ENCODE measurements at places on chromosomes 12 and 14.

GRCh38 chr12:77592836-77593235 lies 237.9 kb upstream of the NAV3 start:
- DNase-seq, result no peak

- DNase-seq, result no peak
Observed at GRCh38 chr14:22497671-22498093, 91.3 kb downstream of the DAD1 start.

GRCh38 chr14:23863836-23864235 lies 89.7 kb upstream of the DHRS4 start:
- DNase-seq, result no peak

GRCh38 chr12:126558219-126558618 lies 1493.0 kb downstream of the AACS start:
- DNase-seq, result no peak

- no peak for DNase-seq
Observed at GRCh38 chr14:104794099-104794498, 1.4 kb downstream of the AKT1 start.

DNA sequence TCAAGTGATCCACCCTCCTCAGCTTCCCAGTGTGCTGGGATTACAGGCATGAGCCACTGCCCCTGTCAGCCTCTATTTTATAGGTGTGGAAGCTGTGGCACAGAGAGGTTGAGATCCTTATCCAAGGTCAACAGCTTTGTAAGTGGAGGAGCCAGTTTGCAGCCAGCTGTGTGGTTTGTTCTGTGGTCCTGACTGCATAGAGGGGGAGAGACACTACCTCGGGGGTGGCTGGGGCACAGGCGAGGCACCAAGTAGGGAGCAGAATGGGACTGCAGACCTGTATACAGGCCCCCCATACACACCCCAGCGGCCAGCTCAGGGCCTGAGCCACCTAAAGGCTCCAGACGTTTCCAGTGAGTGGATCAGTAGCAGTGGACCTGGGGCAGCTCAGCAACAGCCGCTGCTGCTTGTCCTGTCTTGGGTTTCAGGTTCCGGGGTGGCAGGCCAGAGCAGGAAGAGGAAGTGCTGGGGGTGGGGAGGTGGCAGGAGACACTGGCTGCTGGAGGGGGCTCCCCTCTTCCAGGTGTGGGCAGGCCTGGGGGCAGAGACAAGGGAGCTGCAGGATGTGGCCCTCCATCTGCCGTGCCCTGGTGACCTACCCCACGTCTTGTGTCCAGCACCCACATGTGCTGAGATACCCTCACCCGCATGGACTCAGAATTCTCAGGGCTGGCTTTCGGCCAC lies 11.0 kb downstream of the ORAI1 start:
- DNase-seq, result no peak

GRCh38 chr12:125280482-125281377 lies 215.5 kb downstream of the AACS start:
- DNase-seq, result no peak

DNA sequence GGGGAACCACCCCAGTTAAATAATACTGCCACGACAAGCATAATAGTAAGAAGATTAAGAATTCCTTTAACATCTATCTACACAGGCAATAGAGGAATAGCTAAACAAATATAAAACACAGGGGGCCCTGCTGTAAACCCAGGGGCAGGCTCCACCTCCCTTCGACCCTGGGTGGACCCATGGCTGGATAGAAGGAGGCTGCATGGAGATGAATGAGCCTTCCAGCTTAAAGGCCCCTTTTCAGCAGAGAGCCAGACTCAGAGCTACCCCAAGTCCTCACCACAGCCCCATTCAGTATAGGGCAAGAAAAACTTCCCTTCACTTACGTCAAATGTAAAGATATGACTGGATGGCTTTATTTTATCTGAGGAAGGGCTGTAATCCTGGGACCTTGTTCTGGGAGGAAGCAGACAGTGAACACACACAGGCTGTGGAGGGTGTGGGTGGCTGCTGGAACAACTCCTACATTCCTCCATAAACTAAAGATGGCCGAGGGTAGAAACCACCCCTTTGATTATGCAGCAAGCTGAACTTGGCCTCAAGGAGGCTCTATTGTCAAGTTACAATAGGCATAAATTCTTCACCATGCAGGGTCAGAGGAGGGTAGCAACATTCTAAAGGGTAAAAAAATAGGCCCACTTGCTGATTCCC lies 30.4 kb downstream of the NUAK1 start:
- no peak for DNase-seq

- DNase-seq, result no peak
Observed at GRCh38 chr14:52318826-52319645, 4.9 kb downstream of the PTGER2 start.

DNA sequence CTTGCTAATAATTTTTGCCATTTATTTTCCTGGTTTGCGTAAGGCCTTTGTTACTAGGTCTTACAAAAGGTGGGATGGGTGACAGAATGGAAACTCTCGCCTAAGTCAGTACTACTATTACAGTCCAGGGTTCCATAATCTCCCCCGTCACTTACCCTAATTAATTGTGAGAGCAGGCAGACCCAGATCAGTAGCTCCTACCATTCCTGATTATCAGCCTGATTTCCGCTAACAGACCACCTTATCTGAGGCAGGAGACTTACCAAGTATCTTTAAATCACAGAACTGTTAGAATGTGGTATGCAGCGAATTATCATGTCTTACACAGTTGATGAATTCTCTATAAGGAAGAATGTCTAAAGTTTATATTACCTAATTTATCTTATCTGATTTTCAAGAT lies 234.7 kb downstream of the FOXN3 start:
- no peak for DNase-seq

DNA sequence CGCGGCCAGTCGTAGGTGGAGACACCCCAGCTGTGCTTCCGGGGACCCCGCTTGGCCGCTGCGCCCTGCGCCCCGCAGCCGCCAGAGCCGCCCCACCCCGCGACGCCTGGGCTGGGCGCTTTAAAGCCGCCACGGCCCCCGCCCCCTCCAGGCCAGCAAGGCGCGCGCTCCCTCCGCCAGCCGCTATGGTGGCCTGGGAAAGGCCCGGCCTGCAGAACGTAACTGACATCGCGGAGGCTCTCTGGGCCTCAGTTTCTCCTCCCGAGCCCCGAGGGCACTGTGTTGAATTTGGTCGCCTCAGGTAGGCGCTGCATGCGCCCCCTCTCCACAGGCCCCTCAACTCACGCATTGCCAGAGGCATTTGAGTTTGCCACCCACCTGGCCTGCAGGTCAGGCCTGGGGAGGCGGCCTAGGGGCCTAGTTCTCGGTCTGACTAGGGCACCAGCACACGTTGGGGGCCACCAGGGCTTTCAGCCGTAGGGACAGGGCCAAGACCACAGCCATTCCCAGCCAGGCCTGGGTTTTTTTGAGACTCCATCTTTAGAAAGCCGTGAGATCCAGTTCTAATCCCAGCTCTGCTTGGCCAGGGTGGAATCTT lies at the start of gene NGB:
TSS of gene NGB (minus strand) at position 94 of the 598 bp plus-strand sequence. CDS start 269 bp downstream, outside the sequence.
- no peak for DNase-seq

DNA sequence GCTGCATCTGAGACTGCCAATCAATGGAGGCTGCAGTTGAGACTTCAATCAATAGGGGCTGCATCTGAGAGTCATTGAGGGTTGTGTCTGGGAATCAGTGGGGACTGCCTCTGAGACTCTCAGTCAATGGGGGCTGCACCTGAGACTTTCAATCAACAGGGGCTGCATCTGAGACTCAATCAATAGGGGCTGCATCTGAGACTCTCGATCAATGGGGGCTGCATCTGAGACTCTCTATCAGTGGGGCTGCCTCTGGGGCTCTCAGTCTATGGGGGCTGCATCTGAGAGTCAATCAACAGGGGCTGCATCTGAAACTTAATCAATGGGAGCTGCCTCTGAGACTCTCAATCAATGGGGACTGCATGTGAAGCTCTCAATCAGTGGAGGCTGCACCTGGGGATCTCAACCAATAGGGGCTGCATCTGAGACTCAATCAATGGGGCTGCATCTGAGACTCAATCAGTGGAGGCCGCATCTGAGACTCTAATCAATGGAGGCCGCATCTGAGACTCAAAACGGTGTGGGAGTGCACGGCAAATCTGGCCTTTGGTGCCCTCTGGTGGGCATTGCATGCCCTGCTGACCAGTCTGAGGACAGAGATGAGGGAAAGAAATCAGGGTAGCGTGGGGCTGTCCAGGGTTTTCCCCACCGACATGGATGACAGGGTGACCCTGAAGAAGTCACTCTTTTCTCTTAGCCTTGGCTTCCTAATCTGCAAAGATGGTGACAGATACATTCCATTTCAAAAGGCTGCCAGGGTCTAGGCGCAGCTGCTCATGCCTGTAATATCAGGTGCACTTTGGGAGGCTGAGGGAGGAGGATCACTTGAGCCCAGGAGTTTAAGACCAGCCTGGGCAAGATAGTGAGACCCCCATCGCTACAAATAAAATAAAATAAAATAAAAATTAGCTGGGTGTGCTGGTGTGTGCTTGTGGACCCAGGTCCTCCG lies 41.3 kb upstream of the EIF5 start:
- peak; percentile 68 for DNase-seq

DNA sequence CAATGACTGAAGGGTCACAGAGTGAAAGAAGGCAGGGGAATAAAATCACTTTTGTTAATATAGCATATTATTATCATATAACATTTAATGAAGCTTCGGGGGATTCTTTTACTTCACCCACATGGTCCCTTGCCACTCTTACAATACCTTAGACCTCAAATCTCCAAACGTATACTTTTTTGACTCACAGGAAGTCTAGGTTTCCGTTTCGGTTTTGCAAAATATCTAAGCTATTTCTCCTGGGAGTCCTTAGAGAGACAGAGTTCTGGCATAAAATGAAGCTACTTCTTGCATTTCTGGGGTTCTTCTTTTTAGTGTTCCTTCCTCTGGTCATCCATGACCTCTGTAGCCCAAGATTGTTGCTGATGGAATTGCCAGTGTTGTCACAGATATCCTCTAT lies 590.5 kb upstream of the ATP2B1 start:
- no peak for DNase-seq

- DNase-seq, result no peak
Observed at GRCh38 chr12:118187751-118188435, 52.0 kb downstream of the PEBP1 start.

- no peak for DNase-seq
Observed at GRCh38 chr14:91996948-91997371, 42.9 kb downstream of the TRIP11 start.

DNA sequence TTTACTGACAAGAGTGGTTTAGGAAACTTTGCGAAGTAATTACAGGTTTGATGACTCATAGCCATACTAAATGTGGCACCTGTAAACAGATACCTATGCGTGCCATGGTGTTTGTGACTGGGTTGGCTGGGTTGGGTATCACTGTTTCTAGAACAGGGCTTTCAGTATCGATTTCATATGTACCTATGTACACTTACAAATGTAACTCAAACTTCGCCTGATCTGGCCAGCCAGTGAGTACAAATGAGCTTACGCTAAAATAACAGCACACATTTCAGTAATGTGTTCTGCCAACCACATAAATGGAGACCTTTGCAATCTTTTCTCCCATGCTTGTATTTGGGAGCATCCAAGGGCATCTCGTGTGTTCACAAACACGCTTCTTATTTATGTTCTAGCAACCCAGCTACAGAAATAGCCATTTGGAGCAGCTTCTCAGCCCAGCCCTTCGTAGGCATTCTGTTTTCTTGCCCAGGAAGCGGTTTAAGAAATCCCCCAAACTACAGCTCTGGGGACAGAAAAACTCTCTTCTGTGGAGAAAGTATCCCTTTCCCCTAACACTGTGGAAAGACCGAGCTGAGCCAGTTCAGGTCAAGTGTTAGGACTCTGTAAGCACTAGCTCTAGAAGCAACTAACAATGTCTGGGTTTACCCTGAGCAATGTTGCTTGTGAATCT lies 42.3 kb upstream of the MDM1 start:
- DNase-seq, result peak; percentile 27

GRCh38 chr12:132908145-132909029 lies 21.0 kb upstream of the CHFR start:
- peak; percentile 91 for DNase-seq

GRCh38 chr14:69796797-69797500 lies at the start of gene SLC10A1:
Gene SLC10A1, minus strand, starts transcription at chr14:69797241. Its CDS starts 86 bp downstream, at chr14:69797155.
- no peak for DNase-seq

GRCh38 chr14:71737760-71738159 lies 194.5 kb upstream of the RGS6 start:
- no peak for DNase-seq

DNA sequence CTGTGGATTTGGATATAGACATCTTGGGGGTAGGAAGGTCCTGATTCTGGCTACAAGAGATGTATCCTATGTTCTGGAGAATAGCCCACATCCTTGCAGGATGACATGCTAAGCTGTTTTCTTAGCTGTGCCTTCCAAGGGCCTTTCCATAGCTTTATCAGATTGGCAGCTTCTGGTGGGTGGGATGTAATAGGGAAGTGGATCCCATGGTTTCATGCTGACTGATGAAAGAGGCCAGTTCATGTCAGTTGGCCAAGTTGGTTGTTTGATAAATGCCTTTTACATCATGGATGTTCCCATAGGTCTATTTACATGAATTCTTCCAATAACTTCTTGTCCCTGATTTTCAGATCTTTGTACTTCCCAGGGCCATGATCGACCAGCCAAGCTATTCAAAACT lies 169.1 kb upstream of the RMST start:
- DNase-seq, result no peak

DNA sequence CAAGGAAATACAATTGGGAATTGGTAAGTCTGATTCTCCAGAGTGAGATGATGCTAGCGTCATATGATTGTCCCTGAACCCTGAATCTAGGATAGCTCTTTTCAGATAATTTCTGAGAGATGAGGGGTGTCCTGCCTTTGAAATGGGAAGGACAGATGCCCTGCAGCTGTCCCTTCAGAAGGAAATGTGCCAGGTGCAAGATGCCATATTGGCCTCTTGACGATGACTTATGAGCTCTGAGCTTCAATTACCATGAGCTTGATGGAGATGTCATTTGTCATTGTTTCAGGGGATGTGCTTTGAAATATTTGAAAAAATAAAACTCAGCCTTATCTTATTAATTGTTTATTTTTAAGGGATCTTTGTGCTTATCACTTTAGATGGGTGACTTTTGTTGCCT lies 185.1 kb downstream of the DACT1 start:
- no peak for DNase-seq

GRCh38 chr12:112386726-112387125 lies 4.5 kb upstream of the HECTD4 start:
- DNase-seq, result no peak

DNA sequence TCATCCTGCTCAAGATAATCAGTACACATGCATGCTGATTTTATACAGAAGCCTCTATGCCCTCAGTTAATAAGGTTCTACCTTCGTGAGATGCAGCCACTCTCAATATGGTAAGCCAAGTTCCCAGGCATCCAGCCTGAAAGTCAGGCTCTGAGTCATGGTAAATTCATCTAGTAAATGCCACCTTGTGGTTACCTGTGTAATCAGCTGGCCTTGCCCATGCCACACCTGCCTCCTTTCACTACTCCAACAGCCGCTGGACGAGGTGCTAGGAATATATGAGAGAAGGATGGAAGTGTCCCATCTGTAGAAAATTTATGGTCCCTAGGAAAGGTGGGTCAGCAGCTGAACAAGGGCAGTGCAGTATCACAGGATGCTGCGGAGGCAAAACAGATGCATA lies 207.3 kb downstream of the SSPN start:
- DNase-seq, result no peak

GRCh38 chr12:124686370-124687173 lies 119.2 kb upstream of the NCOR2 start:
- no peak for DNase-seq
